Stimulated activated CD4-positive, alpha-beta T cell treated with anti-CD3 and anti-CD28 coated beads, TNF-alpha, amount 100 ng/mL, for 4 hours (primary cell): ENCODE measurements at places on chromosomes 3 and 15.

DNA sequence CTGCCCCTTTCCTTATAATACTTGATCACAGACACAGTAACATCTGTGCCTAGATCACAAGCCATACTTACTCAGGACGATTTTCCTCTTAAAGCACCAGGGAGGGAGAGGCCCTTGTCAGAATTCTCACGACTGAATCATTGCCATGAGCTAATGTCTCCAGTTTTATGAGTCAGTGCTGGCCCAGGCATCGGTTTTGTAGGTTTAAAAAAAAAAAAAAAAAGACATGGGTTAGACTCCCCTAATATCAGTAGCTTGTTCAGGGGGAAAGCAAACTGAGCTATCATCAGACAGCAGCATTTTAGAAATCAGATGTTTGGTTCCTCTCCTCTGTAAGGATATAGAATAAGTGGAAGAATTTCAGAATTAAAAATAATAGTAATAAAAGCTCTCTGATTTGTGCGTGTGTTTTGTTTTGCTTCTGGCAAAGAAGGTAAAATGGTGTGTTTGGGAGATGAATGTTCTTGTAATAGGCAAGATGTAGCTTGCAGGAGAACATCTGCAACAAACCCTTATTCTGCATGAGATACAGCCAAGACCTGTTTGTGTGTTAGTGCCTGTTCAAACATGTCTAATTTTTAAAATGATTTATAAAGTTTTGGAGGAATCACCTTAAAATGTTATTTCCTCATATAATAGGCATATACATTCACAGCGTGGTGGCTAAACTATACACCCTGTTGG lies 193.6 kb downstream of the TP63 start:
- no peak for DNase-seq

- DNase-seq, result no peak
Observed at GRCh38 chr3:60303160-60303559, 948.1 kb downstream of the FHIT start.

DNA sequence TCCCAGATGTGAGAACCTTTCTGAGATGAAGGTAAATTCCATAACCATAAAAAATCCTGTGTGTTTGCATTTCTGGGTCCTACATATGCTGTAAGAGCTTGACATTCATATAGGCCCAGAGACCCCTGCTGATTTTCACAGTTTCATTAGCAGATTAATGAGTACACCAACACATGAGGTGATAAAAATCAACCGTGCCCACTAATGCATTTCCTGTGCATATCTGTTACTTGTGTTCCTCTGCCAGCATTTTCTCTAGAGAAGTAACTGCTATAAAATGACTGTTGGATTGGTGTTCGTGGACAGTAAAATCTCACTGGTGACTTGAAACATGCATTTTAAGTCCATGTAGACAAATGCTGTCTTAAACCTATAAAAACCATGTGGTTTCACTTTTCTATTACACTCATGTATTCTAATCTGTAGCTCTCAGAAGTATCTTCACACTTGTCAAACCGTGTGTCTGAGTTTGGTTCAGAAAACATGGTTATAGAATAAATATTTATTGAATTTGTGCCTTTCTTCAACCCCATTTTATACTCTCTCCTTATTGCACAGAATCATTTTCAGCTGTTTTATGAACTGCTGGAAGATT lies 14.6 kb downstream of the MAP2K5 start:
- no peak for DNase-seq

DNA sequence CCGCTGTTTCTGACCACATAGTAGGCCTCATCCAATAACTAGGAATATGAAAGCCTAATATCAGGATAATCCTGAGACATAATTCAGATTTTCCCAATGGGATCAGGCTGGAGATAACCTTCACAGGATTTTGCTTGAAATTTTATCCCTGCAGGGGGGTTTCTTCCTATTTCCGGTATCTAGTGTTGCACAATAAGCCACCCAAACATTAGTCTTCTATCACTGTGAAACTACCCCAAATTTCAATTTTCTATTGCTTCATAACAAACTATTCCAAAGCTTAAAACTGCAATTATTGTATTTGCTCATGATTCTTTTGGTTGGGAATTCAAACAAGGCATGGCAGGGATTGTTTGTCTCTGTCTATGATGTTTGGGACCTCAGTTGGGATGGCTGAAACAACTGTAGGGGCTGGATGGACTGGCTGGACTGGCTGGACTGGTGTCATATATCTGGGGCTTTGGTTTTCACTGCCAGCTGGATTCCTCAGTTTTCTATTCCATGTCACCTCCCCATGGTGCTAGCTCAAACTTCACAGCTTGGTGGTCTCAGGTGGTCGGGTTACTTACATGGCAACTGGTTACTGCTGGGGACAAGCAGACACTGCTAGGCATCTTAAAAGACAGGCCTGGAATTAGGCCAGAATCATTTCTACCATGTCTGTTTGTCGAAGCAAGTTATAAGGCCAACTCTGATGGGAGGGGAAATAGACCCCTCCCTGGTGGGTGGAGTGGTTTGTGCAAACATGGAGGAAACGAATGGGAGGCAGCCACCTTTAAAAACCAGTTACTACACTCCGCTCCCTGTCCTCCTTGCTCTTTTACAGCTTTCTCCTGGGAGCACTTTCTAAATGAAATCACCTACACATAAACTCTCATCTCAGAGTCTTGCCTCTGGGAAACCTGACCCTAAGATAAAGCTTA lies 88.2 kb upstream of the STT3B start:
- DNase-seq, result no peak

DNA sequence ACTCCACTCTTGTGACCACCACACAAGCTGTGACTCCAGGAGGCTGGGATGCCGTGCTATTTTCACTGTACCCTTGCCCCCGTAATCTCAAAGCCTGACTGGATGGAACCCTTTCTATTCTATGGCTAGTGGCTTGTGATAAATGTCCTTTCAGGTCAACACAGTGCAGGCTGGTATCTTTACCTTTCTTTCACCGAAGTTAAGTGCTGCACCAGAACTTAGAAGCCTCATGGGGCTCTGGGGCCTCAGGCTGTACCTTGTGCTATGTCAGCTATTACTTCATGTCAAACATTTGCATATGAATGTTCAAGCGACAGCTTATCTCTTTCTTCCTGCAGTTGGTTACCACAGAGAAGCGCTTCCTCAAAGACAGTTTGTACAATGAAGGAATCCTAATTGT lies 66.8 kb downstream of the RPL39L start:
- DNase-seq, result no peak

GRCh38 chr3:86790884-86791549 lies 199.9 kb downstream of the VGLL3 start:
- no peak for DNase-seq

- no peak for DNase-seq
Observed at GRCh38 chr3:45223889-45224727, 2.0 kb downstream of the TMEM158 start.

- DNase-seq, result no peak
Observed at GRCh38 chr3:70856414-70857162, 544.1 kb upstream of the MDFIC2 start.

- DNase-seq, result no peak
Observed at GRCh38 chr3:139202226-139202958, 141.4 kb upstream of the MRPS22 start.

GRCh38 chr3:126365351-126366277 lies 8.4 kb upstream of the KLF15 start:
- no peak for DNase-seq

GRCh38 chr3:170240671-170241070 lies 18.4 kb downstream of the PRKCI start:
- DNase-seq, result no peak

DNA sequence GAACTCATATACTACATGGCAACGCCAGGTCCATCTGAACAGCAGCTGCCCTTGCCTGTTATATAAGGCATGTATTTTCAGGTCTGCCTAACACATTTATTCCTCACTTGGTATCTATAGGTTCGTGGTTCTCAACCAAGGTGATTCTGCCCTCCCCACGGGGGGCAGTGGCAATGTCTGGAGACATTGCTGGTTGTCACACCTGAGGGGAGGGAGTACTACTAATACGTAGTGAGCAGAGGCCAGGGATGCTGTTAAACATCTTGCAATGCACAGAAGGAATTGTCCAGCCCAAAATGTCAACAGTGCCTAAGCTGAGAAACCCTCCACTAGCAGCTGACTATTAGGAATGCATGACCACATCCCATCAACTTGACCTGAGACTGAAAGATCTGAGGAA lies 32.6 kb downstream of the ADAMTS9 start:
- no peak for DNase-seq

DNA sequence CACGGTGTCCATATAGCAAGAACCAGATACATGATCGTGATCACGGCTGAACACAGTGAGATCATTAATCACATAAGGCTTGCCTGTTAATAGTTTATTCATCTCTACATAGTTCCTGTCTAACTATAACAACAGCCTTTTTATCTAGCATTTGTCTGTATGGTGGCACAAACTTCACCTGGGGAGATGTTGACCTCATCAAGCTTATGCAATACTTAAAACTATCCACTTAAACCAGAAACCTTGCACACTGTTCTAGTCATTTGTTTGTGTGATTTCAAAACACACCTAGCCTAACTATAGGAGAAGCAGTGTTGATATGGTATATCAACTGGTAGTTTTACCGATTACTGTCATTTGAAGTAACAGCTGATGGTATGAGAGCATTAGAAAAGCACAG lies 124.8 kb downstream of the VPS13C start:
- DNase-seq, result no peak

- DNase-seq, result no peak
Observed at GRCh38 chr15:85403745-85404144, 23.3 kb downstream of the AKAP13 start.

- DNase-seq, result no peak
Observed at GRCh38 chr3:157363393-157363792, 73.3 kb upstream of the PTX3 start.

GRCh38 chr3:177692304-177692975 lies 495.2 kb upstream of the TBL1XR1 start:
- no peak for DNase-seq

GRCh38 chr3:43998836-43999727 lies 242.6 kb upstream of the TOPAZ1 start:
- DNase-seq, result no peak

DNA sequence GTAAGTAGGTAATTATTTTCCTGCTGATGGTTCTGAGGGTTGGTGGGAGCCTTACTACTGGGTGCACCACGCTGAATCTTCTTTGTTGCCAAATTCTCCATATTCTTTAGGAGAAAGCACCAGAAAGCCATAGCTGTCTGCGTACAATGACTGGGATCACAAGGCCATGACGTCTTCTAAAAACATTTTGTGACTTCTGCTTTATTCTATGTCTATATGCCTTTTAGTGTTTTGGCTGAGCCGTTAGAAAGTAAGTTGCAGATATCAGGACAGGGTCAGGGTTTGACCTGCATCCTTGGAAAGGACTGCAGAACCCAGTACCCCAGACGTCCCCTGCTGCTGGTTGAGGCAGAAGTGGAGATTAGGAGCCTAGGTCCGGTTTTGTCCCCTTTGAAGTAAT lies 95.6 kb downstream of the DNASE1L3 start:
- DNase-seq, result no peak

GRCh38 chr3:30311781-30312180 lies 294.6 kb upstream of the TGFBR2 start:
- no peak for DNase-seq

DNA sequence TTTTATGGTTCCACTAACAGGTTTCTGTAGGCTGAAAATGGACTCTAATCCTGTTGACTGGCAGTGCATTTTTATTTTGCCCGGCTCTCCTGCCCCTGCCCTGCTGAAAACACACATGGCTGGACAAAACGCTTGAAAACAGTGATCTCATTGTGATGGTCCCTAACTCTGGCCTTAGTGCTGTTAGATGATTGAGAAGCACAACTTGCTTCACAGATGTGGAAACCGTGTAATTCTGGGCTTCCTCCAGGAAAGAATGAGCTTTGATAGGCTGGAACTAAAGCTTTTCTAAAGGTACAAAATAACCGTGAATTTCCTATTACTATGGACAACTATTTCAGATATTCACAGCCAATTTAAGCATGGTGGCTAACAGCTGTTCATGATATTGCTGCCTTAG lies 121.4 kb downstream of the VGLL3 start:
- no peak for DNase-seq

GRCh38 chr3:74080056-74080461 lies 455.3 kb upstream of the PDZRN3 start:
- DNase-seq, result no peak
